Left lobe of liver (tissue), 2 donors: ENCODE measurements at places on chromosomes 6 and 20. TPM values are rescaled to one million over a fixed set of nuclear protein-coding genes. Genes with fewer than 3 reads are reported as not detected.
A peak's percentile ranks its signal among the peaks of the same experiment; 100 is the strongest.

Gene SCRT2
- not detected for total RNA-seq

DNA sequence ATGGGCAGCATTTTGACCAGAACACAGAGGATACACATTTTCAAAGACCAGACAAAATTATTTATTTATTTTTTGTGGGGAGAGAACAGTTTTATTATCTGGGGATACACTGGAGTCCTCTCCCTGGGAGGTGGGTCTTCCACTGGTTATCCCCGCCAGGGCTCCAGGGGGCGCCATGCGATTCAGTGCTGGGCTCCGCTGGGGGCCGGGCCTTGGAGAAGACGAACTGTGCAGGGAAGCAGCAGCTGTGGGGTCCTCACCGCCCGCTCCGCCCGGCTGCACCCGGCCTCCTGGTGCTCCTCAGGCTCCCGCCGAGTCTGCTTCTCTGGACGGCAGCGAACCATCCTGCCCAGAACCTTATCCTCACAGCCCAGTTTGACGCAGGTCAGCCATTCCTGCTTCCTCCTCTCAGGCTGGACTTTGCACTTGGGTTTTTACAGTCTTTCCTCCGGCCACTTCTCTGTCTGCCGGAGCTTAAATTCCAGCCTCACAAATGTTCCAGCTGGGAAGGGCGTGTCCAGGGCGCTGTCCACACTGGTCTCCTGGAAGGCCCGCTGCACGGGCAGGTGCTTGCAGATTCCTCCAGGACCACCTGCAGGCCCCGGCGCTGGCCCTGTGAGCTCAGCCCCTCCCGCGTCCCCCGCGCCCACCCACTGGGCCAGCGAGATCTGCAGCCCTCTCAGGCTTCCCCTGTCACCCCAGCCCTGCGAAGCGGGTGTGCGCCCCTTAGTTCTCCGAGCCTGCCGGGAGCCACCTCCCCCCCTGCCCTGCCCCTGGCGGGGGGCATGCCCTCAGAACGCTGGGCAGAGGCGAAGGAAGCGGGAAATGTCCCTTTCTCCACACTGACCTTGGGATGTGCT, 1830.0 kb upstream of the DEFB115 start:
- no peak for DNase-seq

DNA sequence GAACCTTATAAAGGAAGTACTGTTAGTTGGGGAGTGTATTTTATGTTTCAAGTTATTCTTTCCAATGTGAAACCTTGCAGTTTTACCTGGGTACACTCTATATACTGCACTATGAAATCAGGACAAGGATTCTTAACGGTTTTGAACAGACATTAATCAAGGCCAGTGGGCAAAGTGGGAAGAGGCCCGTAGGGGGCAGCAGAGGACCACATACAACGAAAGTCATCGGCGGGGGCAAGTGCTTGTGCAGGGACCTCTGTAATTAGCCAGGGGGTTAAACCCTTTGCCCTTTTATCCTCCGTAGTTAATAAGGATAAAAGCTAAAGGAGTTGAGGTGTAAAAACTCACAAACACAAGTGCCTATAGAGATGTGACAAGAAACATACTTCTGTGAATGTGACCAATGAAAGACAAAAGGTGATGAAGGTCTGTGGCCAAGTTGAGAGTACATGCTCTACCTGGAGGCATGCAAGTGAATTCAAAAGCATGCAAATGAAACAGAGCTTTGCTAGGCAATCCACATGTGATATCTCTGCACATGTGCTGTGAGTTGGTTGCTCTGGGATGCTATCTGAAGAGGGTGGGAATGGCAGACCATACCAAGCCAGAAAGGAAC, 392.7 kb upstream of the MAN1A1 start:
- DNase-seq = peak; percentile 58

Gene SLC22A16
- not detected for total RNA-seq

DNA sequence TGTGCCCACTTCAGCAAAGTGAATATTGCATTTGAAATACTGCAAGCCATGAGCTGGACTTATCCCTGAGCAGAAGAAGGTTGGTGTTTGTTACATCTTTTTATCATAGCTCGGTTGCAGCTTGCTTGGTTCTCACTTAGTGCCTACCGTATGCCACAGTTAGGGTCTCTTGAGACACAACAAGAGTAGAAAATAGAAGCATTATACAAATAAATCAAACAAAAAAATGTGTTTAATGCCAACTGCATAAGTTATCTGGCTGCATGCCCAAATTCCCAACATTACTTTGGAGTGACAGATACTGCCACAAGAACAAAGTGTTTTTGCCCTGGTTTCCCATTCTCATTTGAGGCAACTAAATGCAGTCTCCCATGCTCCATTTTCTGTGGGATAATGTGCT, 53.9 kb upstream of the LAMP5 start:
- no peak for DNase-seq

- DNase-seq = no peak
Measured at GRCh38 chr20:3661060-3661813, 2.0 kb downstream of the GFRA4 start.

DNA sequence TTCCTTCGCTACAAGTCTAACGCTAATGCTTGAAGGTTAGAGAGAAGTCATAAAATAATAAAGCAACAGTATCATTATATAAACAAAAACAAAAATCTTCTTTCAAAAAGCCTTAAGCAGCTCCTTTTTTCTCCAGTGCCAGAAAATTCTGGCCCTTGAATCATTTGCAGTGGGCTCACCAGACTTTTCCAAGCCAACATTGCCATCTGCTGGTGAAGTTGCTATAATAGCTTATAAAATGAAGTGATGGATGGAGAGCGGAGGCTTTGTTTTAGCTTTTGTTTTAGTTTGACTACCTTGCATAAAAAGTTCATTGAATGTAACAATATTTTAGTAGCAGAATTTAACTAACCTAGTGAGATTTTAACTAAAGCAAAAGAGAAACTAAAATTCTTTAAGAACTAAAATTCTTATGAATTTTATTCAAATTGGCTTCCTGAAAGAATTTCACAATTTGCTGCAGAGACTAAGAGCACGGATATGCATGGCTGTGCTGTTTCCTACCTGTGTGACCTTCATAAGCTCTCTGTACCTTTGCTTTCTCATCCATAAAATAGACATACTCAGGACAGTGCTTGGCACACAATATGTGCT, 44.8 kb upstream of the SLC2A12 start:
- DNase-seq = peak; percentile 53

Gene CCR6
- total RNA-seq = not detected

- DNase-seq = peak; percentile 45
Measured at GRCh38 chr20:50277064-50277415, 86.4 kb downstream of the CEBPB start.

DNA sequence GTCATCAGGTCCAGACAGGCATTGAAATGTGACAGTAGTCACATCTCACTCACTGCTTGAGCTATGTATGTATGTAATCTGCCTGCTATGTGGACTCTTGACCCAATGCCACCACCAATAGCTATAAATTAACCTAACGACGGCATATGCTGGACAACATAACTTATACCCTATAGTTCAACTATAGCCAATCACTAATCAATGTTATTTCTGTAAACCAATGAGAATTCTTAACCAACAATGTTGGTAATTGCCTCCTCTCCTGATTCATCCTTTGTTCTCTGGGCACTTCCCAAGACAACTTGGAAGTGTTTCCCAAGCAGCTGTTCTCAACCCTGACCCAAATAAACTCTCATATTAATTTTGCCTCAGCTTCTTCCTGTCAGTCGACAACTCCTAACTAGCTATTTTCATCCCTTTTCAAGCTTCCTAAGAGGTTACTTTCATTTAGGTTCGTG, 24.1 kb upstream of the SERPINB1 start:
- DNase-seq = no peak

DNA sequence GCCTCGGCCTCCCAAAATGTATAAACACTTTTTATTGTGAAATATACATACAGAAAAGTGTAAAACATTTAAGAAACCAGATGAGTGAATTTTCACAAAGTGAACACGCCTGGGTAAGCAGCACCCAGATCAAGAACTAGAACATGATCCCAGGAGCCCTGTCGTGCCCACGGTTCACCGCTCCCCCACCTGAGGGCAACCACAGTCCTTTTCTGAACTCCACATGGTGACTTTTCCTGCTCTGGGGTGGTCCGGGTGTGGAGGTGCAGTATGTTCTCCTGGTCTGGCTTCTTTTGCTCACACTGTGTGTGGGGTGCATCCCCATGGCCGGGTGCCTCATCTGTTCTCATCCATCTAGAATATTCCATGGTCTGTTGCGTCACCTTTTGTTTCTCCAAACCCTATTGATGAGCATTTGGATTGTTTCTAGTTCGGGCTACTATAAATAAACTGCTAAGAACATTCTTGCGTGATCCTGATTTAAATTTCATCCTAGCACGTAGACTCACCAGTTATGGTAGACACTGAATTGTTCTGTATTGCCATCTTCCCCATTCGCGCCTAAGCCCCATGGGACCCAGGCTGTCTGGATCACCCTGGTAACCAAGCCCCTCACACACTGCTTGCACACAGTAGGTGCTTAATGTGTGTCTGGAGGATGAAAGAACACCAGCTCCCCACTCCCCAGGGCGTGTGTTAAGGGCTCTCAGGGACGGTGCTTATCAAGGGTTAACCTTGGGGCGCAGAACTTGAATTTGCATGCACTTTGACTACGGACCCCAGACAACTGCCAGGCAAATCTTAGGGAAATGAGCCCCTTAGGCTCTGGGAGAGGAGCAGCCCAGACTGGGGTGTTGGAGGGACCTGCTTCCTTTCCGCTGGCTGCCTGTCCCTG, 56.2 kb downstream of the CTCFL start:
- DNase-seq = no peak

Gene ARHGAP18
- 4.7 TPM for total RNA-seq

Gene BCAS1
- 0.08 TPM for total RNA-seq

Gene SLC12A5
- total RNA-seq = not detected

Gene KCNS1
- not detected for total RNA-seq

Gene CITED2
- 79.7 TPM for total RNA-seq

DNA sequence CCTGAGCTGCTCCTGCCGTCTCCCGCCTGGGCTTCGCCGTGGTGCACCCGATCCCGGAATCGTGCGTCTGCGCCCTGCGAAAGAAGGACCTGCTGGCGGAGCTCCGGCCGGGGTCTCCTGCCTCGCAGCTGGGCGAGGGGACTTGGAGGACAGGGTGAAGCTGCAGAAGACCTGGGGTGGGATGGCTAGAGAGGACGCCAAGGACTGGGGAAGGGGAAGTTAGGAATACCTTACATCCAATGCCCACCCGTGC, 150.2 kb downstream of the PRL start:
- DNase-seq = no peak

Gene LY86
- total RNA-seq = 0.63 TPM
